ENCODE measurements at places on chromosomes 12 and 14.

- DNase-seq, result no peak
Measured at GRCh38 chr12:122981036-122981471, 573 bp downstream of the ARL6IP4 start.

DNA sequence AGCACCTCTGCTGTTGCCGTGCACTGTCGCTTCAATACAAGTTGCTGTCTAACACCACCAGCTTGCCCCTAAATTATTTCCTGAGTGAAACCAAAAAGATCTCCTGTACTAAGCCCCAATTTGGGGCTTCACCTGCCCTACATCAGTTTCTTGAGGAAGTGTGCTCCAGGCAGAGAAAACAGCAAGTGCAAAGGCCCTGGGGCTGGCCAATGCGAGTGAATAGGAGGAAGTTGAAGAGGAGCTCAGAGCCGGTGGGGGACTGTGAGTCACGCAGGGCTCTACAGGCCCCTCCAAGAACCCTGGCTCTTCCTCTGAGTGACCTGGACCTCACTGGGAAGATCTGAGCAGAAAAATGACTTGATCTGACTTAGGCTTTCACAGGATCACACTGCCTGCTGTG is 117.2 kb downstream of the IPO8 start:
- no peak for DNase-seq

DNA sequence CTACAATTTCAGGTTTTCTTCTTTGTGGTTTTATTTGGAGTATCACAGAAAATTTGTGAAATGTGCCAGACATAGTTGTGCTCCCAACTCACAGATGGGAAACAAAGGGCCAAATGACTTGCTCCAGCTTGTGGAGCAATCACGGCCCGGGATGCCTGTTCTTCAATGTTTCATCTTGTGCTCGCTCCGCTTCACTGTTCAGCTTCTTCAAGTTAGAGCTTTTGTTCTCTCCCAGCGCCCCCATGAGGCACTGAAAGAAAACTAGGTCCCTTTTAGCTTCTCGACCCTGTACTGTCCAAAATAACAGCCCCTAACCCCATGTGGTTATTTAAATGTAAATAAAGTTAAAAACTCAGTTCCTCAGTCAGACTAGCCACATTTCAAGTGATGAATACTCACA is 187.9 kb upstream of the STXBP6 start:
- DNase-seq, result no peak

DNA sequence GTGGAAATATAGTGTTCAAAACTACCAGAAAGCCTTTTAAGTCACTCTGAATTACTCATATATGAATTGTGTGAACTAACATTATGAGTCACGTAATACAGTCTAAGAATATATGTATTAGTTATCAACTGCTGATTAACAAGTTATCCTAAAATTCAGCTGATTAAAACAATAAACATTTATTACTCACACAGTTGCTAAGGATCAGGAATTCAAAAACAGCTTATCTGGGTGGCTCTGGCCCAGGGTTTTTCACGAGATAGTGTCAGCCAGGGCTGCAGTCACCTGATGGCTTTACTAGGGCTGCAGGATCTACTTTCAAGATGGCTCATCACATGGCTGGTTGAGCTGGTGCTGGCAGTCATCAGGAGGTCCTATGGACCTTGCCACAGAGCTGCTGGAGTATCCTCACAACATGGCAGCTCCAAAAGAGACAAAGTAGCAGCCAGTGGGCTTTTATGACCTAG is 36.5 kb downstream of the CORO1C start:
- no peak for DNase-seq

DNA sequence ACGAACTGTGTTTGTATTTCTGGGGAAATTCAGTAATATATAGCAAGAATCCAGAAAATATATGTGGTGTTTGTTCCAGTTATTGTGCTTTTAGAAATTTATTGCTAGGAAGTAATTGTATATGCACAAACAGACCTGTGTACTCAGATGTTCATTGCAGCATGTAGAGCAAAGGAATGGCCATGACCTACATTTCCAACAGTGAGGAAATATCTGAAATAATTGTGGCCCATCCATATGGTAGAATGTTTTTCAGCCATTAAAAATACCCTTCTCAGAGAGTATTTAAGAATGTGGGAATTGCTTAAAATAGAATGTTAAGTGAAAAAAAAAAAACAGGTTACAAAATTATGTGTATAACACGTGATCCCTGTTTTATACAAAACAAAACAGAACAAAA is 77.3 kb downstream of the TMX1 start:
- DNase-seq, result no peak

DNA sequence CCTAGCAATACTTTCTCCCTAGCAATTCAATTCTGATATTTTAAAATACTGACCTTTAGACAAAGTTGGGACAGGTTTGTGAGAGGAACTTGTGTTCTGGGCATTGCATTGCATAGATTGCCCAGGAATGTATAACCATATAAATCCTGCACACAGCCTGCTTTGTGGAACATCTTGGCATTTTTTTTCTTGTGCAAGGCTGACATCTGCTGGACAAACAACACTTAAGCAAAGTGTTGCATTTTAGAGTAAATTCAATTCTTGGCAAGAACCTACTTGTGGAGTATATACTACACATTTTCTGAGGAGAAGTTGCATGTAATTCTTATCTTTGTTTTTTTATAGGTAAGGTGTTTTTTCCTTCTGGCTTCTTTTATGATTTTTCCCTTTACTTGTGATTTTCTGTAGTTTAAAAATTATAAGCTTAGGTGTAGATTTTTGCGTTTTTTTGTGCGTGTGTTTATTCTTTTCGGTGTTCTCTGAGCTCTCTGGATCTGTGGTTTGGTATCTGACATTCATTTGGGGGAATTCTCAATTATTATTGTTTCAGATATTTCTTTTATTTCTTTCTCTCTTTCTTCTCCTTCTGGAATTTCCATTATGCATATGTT is 26.4 kb downstream of the TESPA1 start:
- no peak for DNase-seq

DNA sequence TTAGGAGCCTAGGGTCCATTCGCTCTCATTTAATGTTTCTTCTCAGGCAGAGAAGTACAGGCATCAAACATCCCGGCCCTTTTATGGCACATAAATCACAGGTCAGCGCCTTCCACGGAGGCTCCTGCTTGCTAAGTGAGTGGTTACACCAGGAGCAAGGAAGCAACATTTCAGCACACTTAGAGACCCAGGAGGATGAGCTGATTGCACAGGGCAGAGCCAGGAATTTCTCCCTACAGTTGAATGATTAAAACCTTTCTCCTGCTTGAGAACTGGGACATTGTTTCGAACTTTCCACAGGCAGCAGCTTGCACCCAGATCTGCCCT is 233.4 kb downstream of the SPTSSA start:
- no peak for DNase-seq

GRCh38 chr14:55070981-55071411 is 19.5 kb downstream of the MAPK1IP1L start:
- no peak for DNase-seq

- DNase-seq, result no peak
Measured at GRCh38 chr12:57154804-57155434, 7.5 kb upstream of the LRP1-AS start.

Data from stimulated activated CD8-positive, alpha-beta memory T cell treated with anti-CD3 and anti-CD28 coated beads, Interleukin-4, amount 100 ng/mL, for 4 hours (primary cell).